Esophagus squamous epithelium (tissue), 5 donors: ENCODE measurements at places on chromosomes 1 and 21.

DNA sequence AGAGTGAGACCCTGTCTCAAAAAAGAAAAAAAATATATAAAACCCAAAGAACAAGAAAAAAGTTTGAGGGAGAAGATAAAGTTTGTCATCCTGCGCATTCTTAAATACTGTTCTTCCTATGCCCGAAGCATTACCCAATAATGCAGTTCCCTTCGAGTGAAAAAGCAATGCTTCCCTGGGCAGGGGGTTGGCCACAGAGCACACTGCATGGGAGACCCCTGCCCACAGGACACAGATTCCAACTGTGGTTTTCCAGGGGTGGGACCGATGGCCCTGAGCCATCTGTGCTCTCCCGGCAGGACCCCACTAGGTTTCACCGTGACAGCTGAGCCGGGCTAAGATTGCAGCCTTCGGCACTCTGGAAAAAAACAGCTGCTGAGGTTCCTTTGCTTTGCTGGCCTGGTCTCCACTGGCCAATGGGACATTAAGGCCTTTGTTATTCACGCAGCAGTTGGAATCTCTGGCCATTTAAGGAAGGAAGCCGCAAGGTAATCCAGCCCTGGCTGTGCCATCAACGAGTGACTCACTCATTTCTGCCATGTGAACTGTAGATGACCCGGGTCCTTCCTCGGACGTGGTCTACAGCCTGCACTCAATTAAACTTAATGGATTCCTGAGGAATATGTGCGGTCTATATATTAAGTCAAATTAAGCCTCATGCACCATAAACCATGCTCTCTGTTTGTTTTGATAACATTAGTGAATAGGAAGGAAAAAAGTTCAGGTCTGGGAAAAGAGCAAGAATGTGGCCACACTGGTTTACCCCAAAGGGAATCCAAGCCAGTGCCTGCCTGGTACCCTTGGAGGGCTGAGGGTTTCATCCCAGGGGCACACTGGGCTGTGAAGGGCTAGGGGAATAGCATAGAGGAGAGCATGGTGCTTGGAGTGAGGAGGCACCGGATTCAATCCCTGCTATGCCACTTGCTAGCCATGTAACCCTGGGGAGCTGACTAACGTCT is 163.2 kb downstream of the ZBTB18 start:
- DNase-seq, result no peak

- DNase-seq, result no peak
These were observed 83.6 kb downstream of the RUNX1 start for GRCh38 chr21:34965200-34966174.

DNA sequence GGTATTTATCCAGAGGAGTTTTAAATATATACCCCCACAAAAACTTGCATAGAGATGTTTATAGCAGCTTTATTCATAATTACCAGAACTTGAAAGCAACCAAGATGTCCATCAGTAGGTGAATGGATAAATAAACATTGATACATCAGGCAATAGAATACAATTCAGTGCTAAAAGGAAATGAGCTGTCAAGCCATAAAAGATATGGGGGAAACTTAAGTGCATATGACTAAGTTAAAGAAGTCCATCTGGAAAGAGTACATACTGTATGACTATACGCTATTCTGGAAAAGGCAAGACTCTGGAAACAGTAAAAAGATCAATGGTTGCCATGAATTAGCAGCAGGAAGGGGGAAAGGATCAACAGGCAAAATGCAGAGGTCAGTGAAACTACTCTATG is 366.7 kb downstream of the HHIPL2 start:
- DNase-seq, result no peak

DNA sequence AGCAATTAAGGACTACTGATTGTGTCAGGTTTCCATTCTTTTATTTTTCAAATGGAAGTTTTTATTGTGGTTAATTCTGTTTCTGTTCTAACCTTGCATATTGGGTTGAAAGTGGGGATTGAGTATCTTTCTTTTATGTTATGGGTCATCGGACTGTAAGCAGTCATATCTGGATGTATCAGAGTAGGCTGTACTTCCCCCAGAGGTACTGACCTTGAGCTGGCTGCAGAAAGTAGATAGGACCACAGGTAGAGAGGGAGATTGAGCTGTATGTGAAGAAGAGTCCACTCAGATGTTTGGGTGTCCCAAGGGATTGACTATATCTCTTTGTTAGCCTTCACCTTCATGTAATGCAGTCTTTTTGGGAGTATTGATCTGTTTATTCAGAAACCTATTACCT is 20.5 kb upstream of the ALG14 start:
- DNase-seq, result no peak

- DNase-seq, result no peak
These were observed 365.1 kb upstream of the VAMP3 start for GRCh38 chr1:7405844-7406500.

- no peak for DNase-seq
These were observed 36.7 kb downstream of the FAM163A start for GRCh38 chr1:179779645-179780272.

- DNase-seq, result no peak
These were observed 18.7 kb upstream of the SYT2 start for GRCh38 chr1:202728951-202729350.
